ENCODE measurements at places on chromosomes 4 and X. TPM values are rescaled to one million over a fixed set of nuclear protein-coding genes. Genes with fewer than 3 reads are reported as not detected.

Gene RHOXF2
- not detected for total RNA-seq

Gene NEUROG2
- not detected for total RNA-seq

Gene PCDH11X
- total RNA-seq: 0.37 TPM

Gene VCX
- total RNA-seq: not detected

Gene TMSB15B
- total RNA-seq: 0.74 TPM

Gene RNF212
- total RNA-seq: 1.9 TPM

Gene CFAP47
- total RNA-seq: not detected

GRCh38 chr4:127124919-127125318 lies 507.8 kb upstream of the INTU start:
- DNase-seq: no peak

GRCh38 chr4:15506464-15506863 lies 36.8 kb downstream of the CC2D2A start:
- no peak for DNase-seq

- DNase-seq: no peak
Observed at GRCh38 chr4:42489095-42489494, 91.8 kb downstream of the SHISA3 start.

- DNase-seq: no peak
Observed at GRCh38 chr4:38313175-38313574, 350.8 kb upstream of the KLF3 start.

GRCh38 chrX:793216-793770 lies 162.7 kb downstream of the SHOX start:
- DNase-seq: no peak

DNA sequence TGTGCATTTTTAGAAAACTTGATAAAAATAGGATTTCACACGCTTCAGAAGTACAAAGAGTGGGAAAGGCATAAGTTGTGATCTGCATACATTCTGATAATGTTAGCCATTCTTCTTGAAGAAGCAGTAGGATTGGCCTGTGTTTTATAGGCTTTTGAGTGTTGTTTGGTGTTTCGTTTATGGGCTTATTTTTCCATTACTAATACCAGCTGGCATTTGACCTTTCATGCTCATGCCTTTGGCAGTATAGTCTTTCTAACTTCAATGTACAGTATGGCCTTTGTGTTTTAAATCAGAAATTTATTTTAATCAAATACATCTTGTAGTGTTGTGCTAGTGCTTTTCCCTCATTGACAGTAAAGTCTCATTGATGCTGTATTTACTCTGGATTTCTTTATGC lies 51.5 kb upstream of the SLC4A4 start:
- DNase-seq: no peak

DNA sequence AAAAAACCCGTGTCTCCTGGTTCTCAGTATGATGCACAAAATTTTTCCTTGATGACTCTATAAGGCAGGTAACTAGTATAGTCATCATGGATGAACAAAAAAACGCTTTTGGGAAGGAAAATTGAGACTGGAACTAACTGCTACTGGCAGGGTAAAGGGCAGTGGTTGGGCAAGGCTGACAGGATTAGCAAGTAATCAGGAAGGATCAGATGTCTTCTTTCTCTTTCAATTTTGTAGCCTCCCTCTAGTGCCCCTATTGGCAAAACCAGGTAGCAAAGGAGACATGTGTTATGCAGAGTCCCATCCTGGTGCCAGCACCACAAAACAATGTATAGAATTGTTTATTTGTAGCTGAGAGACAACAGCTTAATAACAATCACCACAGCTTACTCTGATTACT lies 12.8 kb upstream of the SLITRK4 start:
- no peak for DNase-seq

- DNase-seq: no peak
Observed at GRCh38 chr4:32625687-32626337, 1905.6 kb downstream of the PCDH7 start.

- DNase-seq: no peak
Observed at GRCh38 chr4:184413261-184414046, 60.9 kb downstream of the IRF2 start.

GRCh38 chr4:41052287-41052686 lies 162.1 kb downstream of the APBB2 start:
- DNase-seq: no peak

DNA sequence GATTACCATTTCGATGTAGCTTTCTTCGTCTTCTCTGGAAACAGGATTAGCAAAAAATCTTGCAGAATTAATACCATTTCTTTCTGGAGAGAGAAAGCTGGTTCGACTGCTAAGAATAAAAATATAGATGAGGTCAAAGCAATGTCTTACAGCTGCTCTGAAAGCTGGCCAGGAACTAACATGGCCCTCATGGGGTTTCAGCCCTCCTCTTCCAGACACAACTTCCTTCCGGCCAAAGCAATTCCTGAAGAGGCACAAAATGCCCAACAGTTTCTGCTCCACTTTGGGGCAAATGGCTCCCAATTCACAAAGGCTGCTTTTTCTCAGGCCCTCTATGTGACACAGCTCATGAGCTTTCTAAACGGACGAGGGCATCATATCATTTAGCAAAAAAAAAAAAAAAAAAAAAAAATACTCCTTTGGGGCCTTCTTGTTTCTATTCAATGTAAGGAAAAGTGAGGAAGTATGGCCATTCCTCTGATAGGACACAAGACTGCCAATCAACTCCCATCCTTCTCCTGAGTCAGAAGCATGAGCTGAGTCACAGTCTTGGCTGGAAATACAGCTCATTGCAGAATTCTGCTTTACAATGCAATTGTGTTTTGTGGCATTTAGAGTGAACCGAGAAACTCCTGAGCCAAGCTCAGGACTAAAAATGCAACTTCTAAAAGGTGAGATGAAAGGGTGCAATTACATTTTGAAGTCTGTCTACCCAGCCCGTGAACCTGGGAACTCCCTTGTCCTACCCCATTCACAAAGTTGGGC lies 42.7 kb upstream of the CTAG2 start:
- DNase-seq: no peak

DNA sequence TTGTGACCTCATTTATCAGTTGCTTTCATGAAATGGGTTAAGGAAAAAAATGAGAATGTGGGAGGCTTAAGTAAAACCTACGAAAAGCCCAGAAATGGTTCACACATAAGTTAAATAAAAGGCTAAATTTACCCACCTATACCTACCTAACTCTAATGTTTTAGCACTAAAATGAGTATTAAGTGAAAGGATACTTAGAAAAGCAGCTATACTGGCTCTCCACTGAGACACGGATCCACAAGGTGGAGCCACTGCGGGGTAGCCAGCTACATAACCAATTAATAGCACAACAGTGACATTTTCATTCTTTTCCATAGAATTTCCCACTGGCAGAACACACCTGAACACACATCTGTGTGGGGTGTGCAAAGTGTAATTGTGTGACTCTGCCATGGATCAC lies 101.9 kb downstream of the MAML3 start:
- peak; percentile 82 for DNase-seq
